ENCODE measurements at places on chromosomes 6 and 20.

GRCh38 chr6:34958734-34959133, 69.7 kb downstream of the ANKS1A start:
- no peak for DNase-seq

DNA sequence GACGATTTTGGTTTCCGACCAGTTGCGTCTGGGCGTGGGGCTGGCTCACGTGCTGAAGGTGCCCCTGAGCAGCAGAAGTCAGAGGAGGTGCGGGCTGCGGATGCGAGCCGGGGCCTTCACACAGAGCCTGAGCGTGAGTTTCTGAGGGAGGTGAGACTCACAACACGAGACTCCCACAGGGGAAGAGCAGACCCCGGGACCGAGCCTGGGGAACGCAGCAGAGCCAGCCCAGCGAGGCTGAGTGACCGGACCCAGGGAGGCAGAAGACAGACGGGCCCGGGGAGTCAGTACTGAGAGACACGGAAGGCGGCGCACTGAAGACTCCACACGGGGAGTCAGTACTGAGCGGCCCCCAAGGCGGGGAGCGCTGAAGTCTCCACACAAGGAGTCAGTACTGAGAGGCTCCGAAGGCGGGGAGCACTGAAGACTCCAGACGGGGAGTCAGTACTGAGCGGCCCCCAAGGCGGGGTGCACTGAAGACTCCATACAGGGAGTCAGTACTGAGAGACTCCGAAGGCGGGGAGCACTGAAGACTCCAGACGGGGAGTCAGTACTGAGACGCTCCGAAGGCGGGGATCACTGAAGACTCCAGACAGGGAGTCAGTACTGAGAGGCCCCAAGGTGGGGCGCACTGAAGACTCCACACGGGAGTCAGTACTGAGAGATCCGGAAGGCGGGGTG, 77.8 kb downstream of the DLL1 start:
- no peak for DNase-seq

GRCh38 chr20:56504373-56505005, 20.1 kb upstream of the FAM209A start:
- DNase-seq: no peak

DNA sequence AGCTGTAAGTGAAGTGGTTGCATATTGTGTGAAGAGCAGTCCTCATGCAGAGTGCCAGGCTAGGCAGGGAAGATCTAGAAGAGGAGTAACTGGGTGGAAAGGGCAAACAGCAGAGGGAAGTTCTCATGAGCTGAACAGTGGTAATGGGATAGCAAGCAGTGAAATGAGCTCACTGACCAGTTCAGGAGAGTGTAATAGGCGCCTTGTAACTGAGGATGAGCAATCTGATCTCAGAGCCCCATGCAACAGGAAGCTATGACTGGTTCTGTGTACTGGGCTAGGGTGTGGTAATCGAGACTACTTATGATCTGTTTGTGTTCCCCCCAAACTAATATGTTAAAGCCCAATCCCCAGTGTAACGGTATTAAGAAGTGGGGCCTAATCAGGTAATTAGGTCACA, 98.6 kb downstream of the RFX6 start:
- no peak for DNase-seq

DNA sequence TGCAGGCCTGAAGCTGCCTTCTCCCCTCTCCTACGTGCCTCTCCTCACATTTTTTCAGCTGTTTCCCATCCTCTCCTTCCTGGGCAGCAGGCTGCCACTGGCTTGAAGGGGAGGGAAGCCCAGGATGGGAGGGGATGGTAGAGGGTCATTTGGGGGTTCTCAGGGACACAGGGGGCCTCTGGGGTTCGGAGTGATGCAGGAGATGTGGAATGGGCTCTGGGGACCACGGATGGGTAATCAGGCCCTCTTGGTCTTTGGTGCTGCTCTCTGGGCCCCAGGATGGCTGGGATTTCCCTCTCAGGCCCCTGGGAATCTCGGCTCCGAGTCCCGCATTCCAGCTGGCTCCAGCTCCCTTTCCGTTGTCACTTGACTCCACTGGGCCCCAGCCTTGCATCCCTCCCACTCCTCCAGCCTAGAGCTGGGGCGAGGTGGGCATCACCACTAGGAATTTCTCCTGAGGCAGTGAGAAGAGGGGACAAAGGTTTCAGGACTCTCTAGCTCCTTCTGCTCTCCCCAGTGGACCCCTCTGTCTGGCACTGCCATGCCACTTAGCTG, 2.0 kb upstream of the DDR1 start:
- no peak for DNase-seq

GRCh38 chr6:14817074-14817473, 428.8 kb upstream of the JARID2 start:
- no peak for DNase-seq

GRCh38 chr20:63007646-63008488, 1.1 kb upstream of the BHLHE23 start:
- DNase-seq: no peak

- DNase-seq: peak; percentile 34
Measured at GRCh38 chr6:33744001-33744848, 2.5 kb downstream of the IP6K3 start.

- DNase-seq: no peak
Measured at GRCh38 chr20:63736893-63737694, 630 bp downstream of the LIME1 start.

DNA sequence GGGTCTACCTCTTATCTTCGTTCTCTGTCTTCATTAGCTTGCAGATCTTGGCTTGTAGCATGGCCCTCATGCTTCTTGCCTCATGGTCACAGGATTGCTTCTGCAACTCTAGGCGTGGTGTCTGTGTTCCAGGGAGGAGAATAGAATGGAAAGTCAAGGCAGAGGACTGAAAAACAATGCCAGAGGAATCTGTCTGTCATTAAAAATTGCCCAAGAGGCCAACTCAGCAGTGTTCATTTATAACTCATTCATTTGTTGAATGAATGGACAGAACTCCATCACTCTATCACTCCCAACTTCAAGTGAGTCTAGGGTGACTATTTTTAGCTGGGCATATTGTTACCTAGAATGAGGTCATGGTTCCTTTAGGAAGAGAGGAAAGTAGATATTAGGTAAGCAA, 179.6 kb downstream of the UST start:
- DNase-seq: no peak

- DNase-seq: no peak
Measured at GRCh38 chr20:54479138-54479906, 3.9 kb downstream of the DOK5 start.

DNA sequence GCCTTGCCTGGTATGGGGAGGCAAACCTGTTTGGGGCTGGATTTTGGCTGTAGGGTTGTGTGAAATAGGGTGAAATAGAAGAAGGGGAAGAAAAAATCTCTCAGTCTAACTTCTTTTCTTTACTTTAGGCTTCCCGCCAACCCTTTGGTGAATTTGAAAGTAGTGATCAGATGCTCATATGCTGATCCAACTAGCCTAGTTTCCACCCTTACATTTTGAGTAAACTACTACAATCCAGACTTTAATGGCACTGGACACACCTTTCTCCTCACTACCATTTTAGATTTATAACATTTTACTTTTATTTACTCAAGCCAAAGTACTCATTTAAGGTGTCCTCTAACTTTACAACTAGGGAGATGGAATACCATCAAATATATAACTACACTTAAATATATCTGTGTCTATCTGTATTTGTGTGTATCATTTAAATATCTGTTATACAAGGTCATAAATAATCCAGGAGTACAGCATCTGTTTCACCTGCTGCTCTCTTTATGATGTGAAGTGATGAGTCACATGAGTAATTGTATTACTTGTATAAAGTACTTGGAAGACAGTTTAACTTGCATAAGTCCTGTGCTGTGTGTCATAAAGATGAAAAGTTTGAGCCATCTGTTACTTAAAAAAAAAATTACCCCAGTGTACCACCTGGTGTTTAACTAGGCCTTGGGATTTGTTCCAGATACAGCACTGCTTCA, 172.1 kb downstream of the CDKAL1 start:
- DNase-seq: no peak

- DNase-seq: peak; percentile 76
Measured at GRCh38 chr6:142944124-142945048, 590 bp downstream of the HIVEP2 start.

GRCh38 chr6:134636186-134636799, 313.6 kb downstream of the ALDH8A1 start:
- no peak for DNase-seq

GRCh38 chr6:8392569-8392968, 42.8 kb downstream of the SLC35B3 start:
- no peak for DNase-seq

DNA sequence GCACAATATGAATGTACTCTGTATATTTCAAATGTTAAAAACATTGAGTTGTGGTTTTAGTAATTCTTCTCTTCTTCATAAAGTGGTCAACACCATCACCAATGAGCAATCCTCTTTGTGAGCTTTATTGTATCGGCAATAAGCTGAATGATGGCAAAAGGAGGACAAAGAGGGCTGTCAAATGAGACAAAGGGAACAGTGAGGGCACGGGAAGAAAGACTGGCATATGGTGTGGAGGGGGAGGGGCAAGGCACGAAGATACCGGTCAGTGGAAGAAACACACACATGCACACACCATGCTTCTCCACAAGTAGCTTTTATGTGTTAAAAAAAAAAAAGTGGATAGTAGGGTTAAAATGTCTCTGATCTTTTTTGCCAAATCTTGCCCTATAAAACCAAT, 506.8 kb upstream of the CITED2 start:
- DNase-seq: no peak

- no peak for DNase-seq
Measured at GRCh38 chr6:30935018-30935417, 3.0 kb upstream of the SFTA2 start.

DNA sequence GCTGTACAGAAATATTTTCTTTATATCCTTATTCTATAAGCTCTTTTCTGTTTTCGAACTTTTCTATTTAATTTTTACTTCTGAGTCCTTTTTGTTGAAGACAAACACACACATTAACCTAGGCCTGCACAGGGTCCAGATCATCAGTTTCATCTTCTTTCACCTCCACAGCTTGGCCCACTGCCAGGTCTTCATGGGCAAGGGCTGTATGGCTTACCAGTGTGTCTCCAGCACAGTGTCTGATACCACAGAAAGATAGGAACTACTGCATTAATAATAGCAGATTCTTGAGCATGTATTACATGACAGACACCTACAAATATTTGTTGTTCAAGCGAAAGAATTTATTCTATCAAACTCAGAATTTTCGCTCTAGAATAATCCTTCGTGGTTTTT, 24.4 kb downstream of the QKI start:
- no peak for DNase-seq

DNA sequence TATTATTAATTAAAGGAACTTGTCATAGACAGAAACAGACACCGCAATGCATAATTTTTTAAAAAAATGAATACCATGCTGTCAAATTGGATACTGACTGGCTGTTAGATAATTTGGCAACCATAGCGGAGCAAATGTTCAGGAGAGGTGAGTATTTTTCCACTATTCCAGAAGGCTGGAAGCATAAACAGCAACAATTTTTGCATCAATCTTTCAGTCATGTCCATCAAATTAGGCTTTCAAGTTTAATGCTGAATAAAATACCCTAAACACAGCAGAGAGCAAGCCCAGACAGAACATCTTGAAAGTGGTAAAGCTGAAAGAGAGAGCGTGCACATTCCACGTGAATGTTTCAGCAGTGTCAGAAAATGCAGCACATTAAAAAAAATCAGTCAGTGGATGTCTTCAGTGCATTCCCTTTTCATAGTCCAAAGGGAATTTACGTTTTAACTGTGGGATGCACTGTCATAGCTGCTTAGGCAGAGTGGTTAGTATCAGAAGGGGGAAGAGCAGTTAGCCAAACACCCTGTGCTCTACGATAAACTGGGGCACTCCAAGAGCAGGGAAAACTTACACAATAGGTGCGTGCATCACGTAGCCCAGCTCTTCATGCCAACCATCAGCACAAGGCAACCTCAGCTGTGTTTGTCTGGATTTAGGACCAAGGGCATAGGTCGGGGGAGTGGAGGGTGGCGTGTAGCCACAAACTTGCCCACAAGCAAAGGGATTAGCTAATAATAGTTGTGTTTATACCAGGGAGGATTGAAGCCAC, 116.2 kb upstream of the STMND1 start:
- DNase-seq: peak; percentile 83

- no peak for DNase-seq
Measured at GRCh38 chr6:167232356-167232755, 58.8 kb upstream of the UNC93A start.

GRCh38 chr6:169784821-169785340, 33.5 kb downstream of the ERMARD start:
- DNase-seq: no peak

DNA sequence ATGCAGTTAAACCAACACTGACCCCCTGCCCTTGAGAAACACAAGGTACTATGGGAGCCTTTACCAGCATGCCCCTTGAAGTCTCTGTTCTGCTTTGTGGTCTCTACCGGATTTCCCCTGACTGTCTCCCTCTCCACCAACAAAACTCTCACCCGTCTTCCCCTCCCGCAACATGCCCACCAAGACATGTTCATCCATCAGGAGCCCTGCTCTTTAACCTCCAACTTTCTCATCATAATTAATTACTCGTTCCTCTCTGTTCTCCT, 1.1 kb downstream of the ZNF165 start:
- DNase-seq: no peak

DNA sequence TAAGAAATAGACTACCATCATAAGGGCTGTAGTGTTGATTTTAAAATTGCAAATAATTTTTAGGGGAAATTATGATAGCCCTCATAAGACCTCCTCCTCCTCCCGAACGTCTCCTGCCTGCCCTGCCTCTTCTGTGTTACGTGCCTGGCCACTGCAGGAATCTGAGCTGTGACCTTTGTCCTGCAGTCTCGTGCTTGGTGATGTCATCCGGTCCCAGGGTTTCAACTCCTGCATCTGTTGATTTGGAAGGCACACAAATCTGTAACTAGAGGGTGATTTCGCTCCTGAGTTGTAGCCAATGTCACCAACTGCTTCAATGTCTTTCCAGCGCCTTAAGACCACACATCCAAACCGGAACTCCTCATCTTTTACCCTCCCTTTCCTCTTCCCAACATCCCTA, 163.2 kb downstream of the AIG1 start:
- DNase-seq: no peak

DNA sequence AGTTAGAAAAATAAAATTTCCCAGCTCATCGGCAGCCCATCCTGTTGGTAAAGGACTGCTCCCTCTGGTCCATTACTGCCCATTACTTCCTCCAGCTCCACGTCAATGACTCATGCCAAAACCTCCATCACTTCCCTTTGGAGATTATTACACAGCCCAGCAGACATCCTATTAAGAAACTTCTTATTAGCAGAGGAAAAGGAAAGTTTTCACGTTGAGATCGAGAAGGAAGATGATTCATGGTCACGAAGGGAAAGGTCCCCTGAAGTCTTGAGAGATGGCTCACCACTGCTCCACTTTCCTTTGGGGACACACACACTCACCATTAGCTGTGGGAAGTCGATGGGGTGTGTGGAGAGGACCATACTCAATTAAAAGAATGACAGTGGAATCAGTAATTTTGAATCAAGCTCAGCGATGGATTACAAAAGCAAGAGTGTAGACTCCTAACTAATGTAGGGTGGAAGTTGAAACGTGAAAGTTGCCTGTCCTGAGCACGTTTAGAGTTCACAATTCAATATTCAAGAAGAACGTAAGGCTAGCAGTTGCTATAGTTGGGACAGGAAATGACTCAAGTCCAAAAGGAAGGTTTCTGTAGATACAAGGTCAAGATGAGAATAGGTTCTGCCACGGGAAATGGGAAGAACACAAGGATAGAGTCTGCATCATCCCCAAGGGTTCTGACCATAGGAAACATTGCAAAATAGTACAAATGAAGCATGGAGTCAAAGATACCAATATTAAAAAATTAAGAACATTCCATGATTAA, 21.6 kb downstream of the SASH1 start:
- DNase-seq: peak; percentile 44

All from fibroblast of skin of left biceps (primary cell).